ENCODE measurements at places on chromosomes 3 and 15.

DNA sequence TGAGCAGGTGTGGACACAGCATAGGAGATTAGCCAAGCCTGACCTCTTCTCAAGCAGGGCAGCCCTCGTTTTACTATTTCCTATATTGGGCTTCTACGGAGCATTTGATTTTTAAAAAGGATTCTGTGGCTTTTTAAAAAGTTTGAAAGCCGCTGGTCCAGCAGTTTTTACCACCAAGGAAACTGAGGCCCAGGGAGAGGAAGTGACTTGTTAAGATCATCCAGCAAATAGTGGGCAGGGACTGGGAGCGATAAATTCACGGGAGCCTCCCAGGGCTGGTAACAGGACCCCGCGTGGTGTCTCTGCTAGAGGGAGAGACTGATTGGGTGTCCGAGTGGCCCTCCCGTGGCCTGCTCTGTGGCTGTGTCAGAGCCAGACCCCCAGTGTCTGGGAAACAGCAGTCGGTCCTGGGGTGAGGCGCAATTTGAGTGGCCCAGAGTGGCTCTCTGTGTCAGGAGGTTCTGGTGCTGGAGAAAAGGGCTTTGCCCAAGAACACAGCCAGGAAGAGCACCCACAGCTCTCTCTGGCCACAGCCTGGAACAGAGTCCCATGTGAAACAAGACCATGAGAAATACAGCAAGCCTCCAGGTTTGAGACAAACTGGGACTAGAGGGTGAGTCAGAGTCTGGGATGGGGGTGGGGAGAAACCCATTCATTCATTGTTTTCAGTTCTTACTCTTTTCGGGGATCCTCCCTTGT, 4.2 kb downstream of the FURIN start:
- DNase-seq, result no peak

DNA sequence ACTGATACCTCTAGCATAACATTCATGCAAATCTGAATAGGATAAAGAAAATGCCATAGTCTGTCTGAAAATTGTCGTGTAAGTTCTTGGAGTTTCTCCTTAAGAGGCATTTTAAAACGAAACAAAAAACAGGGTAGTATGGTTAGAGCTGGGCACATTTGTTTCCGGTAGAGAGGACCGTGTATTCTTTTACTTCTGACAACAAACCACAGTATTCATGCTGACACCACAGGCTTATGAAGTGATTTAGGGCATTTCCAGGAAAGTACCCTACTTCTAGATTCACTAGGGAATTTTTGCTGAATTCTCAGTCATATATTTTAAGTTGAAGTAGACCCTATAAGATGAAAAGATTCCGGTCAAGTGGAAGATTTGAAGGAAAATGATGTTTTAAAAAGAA, 541.3 kb downstream of the UNC13C start:
- DNase-seq, result no peak

DNA sequence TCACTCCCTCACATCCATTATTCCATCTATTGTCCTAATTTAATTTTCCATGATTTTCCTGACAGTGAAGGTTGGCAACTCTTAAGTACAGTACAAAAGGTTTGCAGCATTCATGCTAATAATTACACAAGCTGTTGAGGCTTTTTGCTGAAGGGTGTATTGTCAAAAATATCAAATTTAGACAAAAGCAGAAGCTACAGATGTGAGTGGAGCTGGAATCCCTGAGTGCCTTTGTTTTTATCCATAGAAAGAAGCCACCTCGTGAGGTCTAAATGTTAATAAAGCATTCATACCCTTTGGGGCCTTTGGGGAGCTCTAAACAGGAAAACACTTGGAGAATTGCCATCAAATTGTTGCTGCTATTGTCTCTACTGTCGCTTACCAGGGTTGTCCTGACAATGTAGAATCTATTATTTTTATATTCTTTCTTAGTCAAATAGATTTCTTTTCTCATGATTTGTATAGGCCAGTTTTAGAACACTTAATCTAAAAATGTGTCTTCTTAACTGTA, 185.8 kb upstream of the ROBO1 start:
- DNase-seq, result no peak

DNA sequence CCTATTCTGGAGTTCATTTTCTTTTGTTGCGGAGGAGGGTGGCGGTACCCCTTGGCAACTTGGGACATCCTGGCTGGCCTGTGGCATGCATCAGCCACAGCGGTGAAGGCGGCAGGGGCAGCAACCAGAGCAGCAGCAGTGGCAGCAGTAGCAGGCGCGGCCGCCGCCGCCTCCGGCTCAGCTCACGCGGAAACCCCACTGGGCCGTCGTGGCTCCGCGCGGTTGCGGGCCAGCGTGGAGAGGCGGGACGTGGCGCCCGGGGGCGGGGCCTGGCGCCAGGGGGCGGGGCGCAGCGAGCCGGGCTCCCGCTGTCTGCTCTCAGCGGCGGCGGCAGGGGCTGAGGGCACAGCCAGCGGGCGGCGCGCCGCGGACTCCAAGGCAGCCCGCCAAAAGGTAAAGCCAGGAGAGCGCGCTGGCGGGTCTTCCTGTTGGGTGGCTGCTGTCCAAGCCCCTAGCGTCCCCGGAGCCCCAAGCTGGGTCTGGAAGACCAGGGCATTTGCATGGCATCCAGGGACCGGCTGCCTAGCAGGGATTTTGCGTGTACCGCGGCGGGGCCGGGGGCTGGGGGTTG, 334.4 kb upstream of the THRB start:
- no peak for DNase-seq

DNA sequence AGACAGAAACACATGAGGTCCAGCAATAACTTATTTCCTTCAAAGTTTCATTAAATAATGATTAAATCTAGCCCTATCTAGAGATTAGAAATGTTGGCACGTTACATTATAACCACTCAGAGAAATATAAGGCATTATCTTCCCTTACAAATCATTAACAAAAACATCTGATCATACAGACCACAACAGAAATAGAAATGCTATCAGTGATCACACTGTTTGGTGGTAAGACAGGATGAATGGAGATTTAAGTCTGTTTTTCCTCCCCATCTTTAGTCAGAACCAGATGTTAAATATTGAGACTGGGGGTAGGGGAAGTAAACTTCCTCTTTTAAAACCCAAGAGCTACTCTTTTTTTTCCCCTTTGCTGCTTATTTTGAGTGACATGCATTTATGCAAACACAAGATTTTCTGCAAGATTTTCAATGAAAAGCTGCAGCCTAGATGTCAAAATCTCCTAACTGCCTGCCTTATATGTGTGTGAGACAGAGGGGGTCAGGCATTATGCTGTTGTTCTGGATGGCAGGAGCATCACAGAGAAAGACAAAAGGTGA, 70.4 kb downstream of the CBLB start:
- no peak for DNase-seq

GRCh38 chr15:74395319-74396145, 28.1 kb upstream of the CYP11A1 start:
- DNase-seq, result no peak
